ENCODE measurements at places on chromosomes 1 and 21.
A peak's percentile ranks its signal among the peaks of the same experiment; 100 is the strongest.

GRCh38 chr1:184244962-184245361 lies 141.9 kb upstream of the C1orf21 start:
- H3K4me3 ChIP-seq = no peak overlapping the region
- H3K4me1 ChIP-seq = no peaks in the 10 kb centered on the region
- no peak overlapping the region for H3K27ac ChIP-seq
- H3K27me3 ChIP-seq = peaks cover 10% of the 10 kb centered on the region
- DNase-seq = no peak
- H3K36me3 ChIP-seq = no peaks in the 10 kb centered on the region

DNA sequence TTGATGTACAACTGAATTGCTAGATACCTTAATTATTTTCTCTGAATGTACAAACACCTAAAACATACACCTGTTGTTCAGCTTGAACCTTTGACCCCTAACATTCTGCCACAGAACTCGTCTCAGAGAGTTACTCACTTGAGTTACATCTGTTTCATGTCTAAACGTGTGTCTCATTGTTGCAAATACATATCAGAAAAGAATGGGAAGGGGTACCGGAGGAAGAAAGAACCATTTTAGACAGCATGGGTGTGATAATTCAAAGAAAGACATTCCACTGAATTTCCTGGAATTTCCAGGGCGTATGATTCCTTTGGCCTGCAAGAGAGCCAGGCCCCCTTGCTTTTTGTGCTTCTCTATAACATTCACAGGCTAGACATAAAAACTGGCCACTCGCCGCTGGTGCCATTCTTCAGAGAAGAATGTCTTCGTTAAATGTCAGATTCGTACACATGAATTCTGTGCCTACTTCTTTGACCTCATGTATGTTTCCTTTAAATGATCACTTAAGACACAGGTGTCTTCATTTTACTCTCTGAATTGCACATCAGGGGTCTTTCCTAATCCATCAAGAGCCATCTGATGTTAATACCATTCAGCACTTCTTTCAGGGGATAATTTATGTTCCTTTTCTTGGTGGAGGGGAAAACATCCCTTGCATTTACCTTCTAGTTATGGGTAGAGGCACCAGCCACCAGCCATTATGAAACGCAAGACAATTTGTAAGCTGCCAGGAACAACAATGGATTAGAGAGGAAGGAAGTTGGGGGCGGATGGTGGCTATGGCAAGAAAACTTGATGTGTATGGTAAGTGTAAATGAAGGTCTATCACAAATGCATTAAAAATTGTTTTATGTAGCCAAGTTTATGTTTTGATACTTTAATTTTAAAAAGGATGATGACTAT lies 12.7 kb downstream of the ATF3 start:
- peaks cover 54% of the 10 kb centered on the region for H3K36me3 ChIP-seq
- peaks cover 18% of the 10 kb centered on the region for H3K4me1 ChIP-seq
- peak overlapping the region; percentile 46 for H3K27ac ChIP-seq

DNA sequence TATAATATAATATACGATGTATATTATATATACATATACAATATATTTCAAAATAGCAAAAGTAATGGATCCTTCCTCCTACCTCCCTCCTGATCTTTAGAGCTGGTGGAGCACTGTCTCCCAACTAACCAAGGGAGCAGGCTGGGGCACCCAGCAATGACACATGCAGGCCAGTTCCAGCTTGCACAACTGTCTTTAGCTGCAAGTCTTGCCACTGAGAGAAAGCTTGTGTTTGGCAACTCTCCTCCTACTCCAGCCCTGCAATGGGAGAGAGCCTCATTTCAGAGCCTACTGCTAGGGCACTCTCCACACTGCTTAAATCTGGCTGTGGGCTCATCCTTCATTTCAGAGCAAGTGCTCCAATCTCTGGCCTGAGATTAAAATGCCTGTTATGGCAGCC lies 469.8 kb upstream of the OLFM3 start:
- no peaks in the 10 kb centered on the region for H3K27me3 ChIP-seq
- no peak overlapping the region for H3K4me3 ChIP-seq
- no peak for DNase-seq
- H3K4me1 ChIP-seq = no peaks in the 10 kb centered on the region

DNA sequence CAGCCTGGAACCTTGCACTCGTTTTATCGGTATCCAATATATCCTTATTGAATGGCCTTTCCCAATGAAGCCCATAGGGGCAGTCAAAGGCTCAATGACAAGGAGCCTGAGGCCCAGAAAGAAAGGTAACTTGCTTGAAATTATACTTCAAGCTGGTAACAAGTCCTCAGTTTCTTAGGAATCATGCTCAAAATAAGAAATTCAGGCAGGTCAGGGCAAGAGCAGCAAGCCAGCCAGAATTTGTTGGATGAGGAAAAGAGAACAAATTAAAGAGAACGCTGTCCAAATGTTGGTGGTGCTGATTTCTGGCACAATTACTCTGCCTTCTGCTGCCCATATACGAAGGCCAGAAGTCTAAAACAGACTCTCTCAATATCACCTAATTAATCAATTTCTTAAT lies 77.6 kb downstream of the DDX20 start:
- no peak for DNase-seq
- peaks cover 14% of the 10 kb centered on the region for H3K27me3 ChIP-seq
- no peak overlapping the region for H3K27ac ChIP-seq
- H3K36me3 ChIP-seq = no peaks in the 10 kb centered on the region

DNA sequence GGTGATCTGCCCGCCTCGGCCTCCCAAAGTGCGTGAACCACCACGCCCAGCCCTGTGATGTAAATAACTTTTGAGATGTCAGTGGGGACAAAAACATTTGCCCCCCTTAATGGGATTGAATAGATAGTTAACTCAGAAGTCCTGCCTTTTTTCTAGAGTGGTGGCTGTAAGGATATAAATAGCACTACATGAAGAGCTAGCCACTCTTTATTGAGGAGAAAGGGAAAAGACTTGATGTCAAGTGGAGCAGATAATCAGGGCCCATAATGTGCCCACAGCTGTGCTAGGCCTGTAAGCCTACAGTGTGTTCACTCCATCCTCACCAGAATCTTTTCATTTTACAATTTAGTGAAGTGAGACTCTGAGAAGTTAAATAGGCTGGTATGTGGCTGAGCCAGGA lies 3.6 kb downstream of the GIPC2 start:
- no peaks in the 10 kb centered on the region for H3K36me3 ChIP-seq
- H3K27me3 ChIP-seq = peaks cover 40% of the 10 kb centered on the region
- no peak for DNase-seq
- H3K27ac ChIP-seq = no peak overlapping the region

DNA sequence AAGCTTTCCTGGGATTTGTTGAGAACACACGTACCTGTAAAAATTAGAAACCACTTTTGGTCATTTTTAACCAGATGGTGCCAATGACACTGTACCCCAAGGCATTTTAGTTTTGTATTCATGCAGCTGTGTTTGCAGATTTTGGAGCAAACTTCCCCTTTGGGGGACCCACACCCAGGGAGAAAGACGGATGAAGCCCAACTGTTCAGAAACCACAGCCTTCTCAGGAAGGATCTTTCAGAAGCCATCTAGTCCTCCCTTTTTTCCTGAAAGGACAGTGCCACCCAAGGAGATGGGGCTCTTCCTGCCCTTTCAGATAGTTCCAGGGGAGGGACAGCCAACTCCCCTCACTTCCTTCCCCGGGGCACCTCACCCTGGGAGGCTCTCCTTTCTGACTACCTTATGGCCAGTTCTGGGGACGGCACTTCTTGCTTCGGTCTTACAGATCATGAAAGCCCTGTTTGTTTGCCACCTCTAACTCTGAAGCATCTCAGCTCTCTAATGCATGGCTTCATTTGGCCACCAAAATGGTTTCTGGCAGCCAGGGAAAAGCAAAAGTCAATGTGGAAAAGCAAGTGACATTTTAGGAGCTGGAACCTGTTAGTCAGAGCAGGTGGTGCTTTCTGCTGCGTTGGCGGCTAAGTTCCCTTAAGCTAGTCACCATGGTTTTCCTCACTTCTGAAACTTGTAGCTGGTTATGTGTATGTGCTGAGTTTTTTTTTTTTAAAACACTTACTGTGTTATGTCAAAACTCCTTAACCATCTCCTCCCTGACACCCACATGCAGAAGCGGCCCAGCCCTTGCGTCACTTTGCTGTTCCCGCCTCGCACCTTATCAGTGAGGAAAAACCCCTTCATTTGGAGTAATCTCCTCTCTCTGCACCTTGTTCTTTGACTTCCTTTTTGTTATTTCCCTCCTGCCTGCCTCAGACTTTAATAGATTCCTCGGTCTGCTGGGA lies 10.1 kb downstream of the TMCC2 start:
- peak overlapping the region; percentile 50 for H3K4me3 ChIP-seq
- peaks cover 1% of the 10 kb centered on the region for H3K36me3 ChIP-seq
- H3K27me3 ChIP-seq = peaks cover 5% of the 10 kb centered on the region
- H3K4me1 ChIP-seq = peaks cover 41% of the 10 kb centered on the region
- peak overlapping the region; percentile 92 for H3K27ac ChIP-seq
- DNase-seq = peak; percentile 77

DNA sequence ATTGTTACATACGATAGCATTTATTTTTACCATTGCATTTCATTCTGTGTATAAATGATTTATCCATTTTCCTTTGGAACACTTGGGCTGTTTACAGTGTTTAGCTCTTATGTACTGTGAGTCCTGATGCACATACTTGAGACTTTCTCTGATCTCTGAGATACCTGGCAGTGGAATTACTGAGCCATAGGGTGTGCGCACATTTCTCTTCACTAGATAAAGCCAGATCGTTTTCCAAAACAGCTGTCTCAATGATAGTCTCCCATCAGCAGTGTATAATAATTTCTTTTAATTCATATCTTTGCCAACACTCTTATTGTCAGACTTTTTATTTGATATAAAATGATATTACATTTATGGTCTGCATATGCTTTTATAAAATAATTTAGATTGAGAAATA lies 66.2 kb downstream of the VPS13D start:
- H3K4me1 ChIP-seq = peaks cover 24% of the 10 kb centered on the region
- no peak overlapping the region for H3K4me3 ChIP-seq
- H3K36me3 ChIP-seq = peaks cover 32% of the 10 kb centered on the region
- no peak overlapping the region for H3K27ac ChIP-seq
- no peaks in the 10 kb centered on the region for H3K27me3 ChIP-seq

- H3K4me3 ChIP-seq = no peak overlapping the region
- no peak overlapping the region for H3K27ac ChIP-seq
- H3K4me1 ChIP-seq = no peaks in the 10 kb centered on the region
- no peaks in the 10 kb centered on the region for H3K27me3 ChIP-seq
- no peak for DNase-seq
Observed at GRCh38 chr1:68213843-68214242, 18.5 kb downstream of the WLS start.

- H3K4me3 ChIP-seq = no peak overlapping the region
- H3K4me1 ChIP-seq = no peaks in the 10 kb centered on the region
- no peaks in the 10 kb centered on the region for H3K27me3 ChIP-seq
- no peak for DNase-seq
- H3K36me3 ChIP-seq = peaks cover 4% of the 10 kb centered on the region
Observed at GRCh38 chr1:27299385-27300271, 22.3 kb upstream of the TMEM222 start.

- H3K27ac ChIP-seq = no peak overlapping the region
- H3K4me3 ChIP-seq = no peak overlapping the region
- DNase-seq = no peak
- H3K4me1 ChIP-seq = peaks cover 3% of the 10 kb centered on the region
Observed at GRCh38 chr21:33441489-33442477, 38.0 kb downstream of the TMEM50B start.

- peaks cover 12% of the 10 kb centered on the region for H3K36me3 ChIP-seq
- no peak overlapping the region for H3K4me3 ChIP-seq
- DNase-seq = no peak
- no peaks in the 10 kb centered on the region for H3K27me3 ChIP-seq
Observed at GRCh38 chr1:94463765-94464330, 45.7 kb downstream of the ABCD3 start.

- no peaks in the 10 kb centered on the region for H3K36me3 ChIP-seq
- H3K4me3 ChIP-seq = no peak overlapping the region
- no peak overlapping the region for H3K27ac ChIP-seq
- peaks cover 6% of the 10 kb centered on the region for H3K4me1 ChIP-seq
Observed at GRCh38 chr1:150895618-150896017, 8.7 kb downstream of the CTXND2 start.

Data from activated CD4-positive, alpha-beta memory T cell treated with anti-CD3 and anti-CD28 coated beads for 36 hours (primary cell).